ENCODE measurements at places on chromosomes 7 and 10.
A peak's percentile ranks its signal among the peaks of the same experiment; 100 is the strongest.

GRCh38 chr7:106346678-106347217, 62.0 kb upstream of the NAMPT start:
- no peak for DNase-seq

GRCh38 chr7:44065431-44066110, at the start of gene PGAM2:
TSS of gene PGAM2 (minus strand) at chr7:44065567. CDS start at chr7:44065529, 38 bp downstream.
- peak; percentile 71 for DNase-seq

- peak; percentile 49 for DNase-seq
Observed at GRCh38 chr7:80095545-80095944, 39.1 kb upstream of the GNAI1 start.

- peak; percentile 43 for DNase-seq
Observed at GRCh38 chr7:95342642-95343307, 18.4 kb upstream of the PON1 start.

DNA sequence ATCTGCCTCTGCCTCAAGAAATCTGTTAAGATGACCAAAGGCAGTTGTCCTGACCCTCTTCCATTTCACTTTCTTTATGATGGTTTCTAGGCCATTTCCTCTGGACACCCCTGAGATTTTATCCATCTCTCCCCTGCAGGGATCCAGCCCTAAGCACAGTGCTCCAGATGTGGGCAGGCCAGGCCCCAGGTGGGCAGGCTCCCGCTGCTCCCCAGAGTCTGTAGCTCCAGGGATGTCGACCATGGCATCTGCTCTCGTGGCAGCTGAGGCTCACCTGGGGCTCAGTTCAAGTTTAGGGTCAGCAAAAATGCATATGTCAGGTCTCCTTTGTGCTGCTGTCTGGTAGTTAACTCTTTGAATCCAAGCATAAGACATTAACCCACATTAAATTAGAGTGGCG, 11.8 kb downstream of the CEP41 start:
- peak; percentile 99 for DNase-seq

- peak; percentile 89 for DNase-seq
Observed at GRCh38 chr10:13871011-13871410, 284.2 kb downstream of the PRPF18 start.

GRCh38 chr7:132489776-132490237, 86.5 kb downstream of the PLXNA4 start:
- no peak for DNase-seq

- no peak for DNase-seq
Observed at GRCh38 chr10:107657851-107658250, 493.3 kb upstream of the SORCS1 start.

Data from NCI-H69 (cell line).